Right ventricle myocardium superior (tissue), 1 donor: ENCODE measurements at places on chromosomes 16 and 17.
A peak's percentile ranks its signal among the peaks of the same experiment; 100 is the strongest.

- DNase-seq = no peak
Measured at GRCh38 chr16:6211644-6212043, 1114.0 kb upstream of the EEF2KMT start.

DNA sequence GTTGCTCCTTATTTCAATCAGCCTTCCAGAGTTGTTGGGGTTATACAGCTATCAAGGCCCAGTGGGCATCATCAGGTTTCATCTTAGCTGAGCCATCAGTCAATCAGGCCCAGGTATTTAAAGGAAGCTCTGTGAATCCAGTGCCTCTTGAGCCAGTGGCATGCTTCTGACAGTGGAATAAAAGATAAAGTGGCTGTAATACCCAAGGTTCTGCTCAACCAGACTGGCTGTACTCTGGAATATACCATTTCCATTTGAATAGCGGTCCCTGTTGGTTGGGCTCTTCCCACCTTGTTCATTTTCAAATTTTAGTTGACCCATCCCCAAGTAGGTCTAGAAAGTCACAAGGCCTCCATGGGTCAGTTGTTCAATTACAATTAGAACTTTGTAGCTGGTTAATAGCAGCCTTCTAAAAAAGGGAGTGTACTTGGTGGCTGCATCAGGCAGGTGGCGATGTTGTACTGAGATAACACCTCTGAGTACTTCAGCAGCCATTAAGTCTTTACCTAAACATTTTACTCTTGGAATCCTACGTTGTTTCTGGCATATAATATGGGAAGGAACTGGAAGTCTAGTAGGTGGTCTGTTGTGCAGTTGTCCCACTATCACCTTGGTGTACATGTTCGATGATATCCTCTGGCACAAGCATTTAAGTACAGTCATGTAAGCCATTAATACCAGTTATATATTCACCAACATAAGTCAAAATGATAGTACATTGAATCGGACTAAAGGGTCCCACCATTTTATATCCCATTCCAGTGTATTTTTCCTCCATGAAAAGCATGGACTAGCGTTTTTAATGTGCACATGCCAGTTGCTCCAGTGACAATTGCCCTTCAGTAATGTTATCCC lies 294.1 kb downstream of the BCAS3 start:
- no peak for DNase-seq

DNA sequence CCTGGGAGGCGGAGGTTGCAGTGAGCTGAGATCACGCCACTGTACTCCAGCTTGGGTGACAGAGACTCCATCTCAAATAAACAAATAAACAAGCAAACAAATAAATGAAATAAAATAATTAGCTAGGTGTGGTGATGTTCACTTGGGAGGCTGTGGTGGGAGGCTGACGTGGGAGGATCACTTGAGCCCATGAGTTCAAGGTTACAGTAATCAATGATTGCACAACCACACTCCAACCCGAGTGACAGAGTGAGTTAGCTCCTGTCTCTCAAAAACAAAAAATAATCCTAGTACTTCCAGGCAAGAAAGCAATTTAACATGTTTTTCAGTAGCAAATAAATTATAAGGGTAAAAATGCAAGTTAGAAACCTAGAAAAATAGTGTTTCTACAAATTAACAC lies 26.4 kb downstream of the CFDP1 start:
- no peak for DNase-seq

- no peak for DNase-seq
Measured at GRCh38 chr16:73149334-73149733, 101.4 kb upstream of the ZFHX3 start.

GRCh38 chr16:83906683-83907082 lies 7.8 kb downstream of the MLYCD start:
- no peak for DNase-seq

- no peak for DNase-seq
Measured at GRCh38 chr17:15398291-15398690, 56.9 kb upstream of the TEKT3 start.

DNA sequence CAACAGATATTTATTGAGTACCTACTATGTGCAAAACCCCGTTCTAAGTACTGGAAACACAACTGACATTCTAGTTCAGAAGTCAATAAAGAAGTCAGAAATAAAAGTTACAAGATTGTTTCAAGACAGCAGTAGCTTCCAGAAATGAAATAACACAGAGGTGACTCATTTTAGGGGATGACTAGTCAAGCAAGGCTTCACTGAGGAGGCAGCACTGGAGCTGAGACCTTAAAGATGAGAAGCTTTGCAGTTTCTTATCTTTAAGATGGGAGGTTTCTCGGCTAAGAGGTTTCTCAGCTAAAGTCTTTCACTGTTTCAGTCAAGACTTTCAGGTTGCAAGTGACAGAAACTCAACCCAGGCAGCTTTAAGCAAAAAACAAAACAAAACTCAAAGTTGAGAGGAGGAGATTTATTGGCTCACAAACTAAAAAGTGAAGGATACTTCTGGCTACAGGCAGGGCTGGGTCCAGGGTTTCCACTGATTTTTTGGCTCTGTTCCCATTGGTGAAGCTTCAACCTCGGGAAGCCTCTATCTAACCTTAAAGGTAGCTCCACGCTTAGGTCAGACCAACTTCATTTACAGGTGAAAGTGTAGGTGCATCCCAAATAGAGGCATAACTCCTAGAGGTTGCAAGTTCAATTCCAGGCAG lies 7.4 kb upstream of the MMP2 start:
- no peak for DNase-seq

DNA sequence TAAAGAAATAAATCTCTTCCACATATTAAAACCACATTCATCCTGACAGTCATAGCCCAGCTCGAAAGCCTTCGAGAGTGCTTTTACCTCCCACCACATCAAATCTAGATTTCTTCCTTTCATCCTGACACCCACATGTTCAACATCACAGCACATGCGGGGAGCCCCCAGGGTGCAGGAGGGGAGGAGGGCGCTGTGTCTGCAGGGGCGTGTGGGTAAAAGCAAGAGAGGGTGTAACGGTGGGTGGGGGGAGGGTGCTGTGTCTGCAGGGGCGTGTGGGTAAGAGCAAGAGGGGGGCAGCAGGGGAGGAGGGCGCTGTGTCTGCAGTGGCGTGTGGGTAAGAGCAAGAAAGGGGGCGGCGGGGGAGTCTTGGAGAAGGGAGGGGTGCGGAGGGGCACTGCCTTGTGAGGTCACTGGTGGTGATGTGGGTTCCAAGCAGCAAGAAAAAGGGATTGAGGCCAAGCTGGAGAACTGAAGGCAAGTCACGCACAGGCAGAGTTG lies 34.7 kb downstream of the ADCY9 start:
- DNase-seq = no peak

GRCh38 chr16:71501547-71501946 lies 12.4 kb upstream of the ZNF19 start:
- DNase-seq = no peak

DNA sequence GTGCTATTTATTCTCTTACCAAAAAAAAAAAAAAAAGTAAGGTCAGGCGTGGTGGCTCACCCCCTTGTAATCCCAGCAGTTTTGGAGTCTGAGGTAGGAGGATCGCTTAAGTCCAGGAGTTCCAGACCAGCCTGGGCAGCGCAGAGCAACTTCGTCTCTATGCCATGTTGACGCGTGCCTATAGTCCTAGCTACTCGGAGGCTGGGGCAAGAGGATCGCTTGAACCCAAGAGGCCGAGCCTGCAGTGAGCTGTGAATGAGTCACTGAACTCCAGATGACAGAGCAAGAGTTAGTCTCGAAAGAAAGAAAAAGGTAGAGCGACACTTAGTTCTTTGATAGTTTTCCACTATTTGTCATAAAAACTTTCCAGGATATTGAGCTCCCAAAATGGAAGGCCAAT lies 1.4 kb upstream of the TENT4B start:
- no peak for DNase-seq

GRCh38 chr17:44184212-44184810 lies 2.5 kb upstream of the TMUB2 start:
- DNase-seq = peak; percentile 3
